ENCODE measurements at places on chromosomes 2 and 18.

DNA sequence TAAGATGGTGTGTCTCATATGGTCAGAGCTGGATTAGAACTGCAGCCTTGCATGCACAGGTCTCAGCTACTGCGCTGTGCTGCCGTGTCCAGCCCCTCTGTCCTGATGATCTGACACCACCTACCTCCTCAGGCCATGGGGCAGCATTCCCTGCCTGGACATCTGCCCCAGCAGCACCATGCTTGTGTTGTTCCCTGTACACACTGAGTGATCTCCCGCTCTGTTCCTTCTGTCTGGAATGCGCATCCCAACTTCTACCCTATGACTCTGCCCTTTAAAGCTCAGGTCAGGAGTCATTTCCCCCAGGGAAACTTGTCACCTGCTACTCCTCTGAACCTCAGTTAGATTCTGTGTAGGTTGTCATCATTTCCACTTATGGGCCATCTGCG lies 157.4 kb upstream of the TTC39C start:
- no peaks in the 10 kb centered on the region for H3K27me3 ChIP-seq
- no peak overlapping the region for H3K4me3 ChIP-seq
- H3K27ac ChIP-seq: no peak overlapping the region
- H3K4me1 ChIP-seq: no peaks in the 10 kb centered on the region

- H3K36me3 ChIP-seq: no peaks in the 10 kb centered on the region
- H3K4me1 ChIP-seq: peaks cover 3% of the 10 kb centered on the region
- no peak overlapping the region for H3K27ac ChIP-seq
- DNase-seq: no peak
- no peaks in the 10 kb centered on the region for H3K27me3 ChIP-seq
- no peak overlapping the region for H3K4me3 ChIP-seq
Measured at GRCh38 chr2:119536211-119536610, 8.0 kb upstream of the CFAP221 start.

DNA sequence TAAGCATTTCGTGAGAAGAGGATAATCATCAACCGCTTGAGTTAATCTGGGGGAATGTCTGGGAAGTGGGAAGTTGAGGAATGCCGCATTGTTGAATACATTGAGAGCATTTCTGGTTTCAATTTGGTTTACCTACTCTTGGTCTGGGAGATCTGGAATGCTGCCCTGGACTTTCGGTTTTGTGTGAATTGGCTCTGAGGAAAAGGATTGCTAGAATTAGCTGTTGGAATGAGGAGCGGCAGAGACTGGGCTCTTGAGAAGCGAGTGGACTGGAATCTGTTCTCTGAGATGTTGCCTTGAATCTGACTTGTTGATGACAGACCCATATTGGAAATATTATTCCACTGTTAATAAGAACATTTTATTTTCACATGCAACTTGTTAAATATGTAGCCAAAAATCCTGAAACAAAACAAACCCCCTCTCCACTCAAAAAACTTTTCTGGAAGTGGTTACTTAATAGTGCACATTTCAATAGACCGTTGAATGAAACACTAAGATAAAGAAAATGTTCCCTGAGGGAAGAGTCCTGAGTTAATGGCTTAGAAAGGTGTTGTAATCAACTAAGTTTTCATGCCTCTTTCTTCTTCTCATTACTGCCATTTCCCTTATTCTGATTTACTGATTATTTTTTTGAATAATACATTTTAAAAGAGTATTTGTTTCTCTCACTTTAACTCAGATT lies 50.8 kb downstream of the PTPRM start:
- peaks cover 8% of the 10 kb centered on the region for H3K4me1 ChIP-seq
- DNase-seq: peak; percentile 74
- H3K27me3 ChIP-seq: no peaks in the 10 kb centered on the region
- H3K27ac ChIP-seq: no peak overlapping the region

DNA sequence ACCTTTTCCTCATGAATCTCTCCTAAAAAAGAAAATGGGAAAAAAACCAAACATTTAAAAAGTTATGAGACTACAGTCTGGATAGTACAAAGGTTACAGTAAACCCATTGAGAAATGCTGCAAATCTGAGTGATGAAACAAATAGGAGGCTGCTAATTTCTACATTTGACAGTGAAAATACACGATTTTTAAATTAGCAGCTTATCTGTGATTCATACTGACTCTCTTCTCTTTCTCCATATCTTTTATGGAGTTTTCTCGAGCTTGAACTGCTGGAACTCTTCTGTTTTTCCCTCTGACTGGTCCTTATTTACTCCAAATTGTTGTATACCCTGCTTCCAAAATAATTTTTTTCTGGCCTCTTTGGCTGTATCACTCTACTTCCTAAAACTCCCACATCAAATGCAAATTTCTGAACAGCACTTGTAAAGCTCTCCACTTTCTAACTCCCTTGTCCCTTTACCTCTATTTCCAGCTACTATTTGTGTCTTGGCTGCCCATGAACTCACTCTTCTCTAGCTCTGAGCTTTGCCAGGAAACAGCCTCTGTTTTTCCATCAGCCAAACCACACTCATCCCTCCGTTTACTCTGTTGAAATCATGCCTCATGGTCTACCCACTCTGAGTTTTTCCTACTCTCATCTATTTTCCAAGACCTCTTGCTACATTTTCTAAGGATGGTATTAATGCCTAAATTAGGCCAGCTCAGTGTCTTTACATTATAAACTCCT lies 73.7 kb downstream of the RBMS1 start:
- H3K4me1 ChIP-seq: no peaks in the 10 kb centered on the region
- H3K4me3 ChIP-seq: no peak overlapping the region
- no peak for DNase-seq
- no peak overlapping the region for H3K27ac ChIP-seq
- no peaks in the 10 kb centered on the region for H3K36me3 ChIP-seq

GRCh38 chr2:166491461-166491860 lies 2.6 kb downstream of the SCN7A start:
- no peak overlapping the region for H3K27ac ChIP-seq
- no peak overlapping the region for H3K4me3 ChIP-seq
- H3K27me3 ChIP-seq: no peaks in the 10 kb centered on the region

GRCh38 chr18:79986726-79987125 lies 1.6 kb downstream of the TXNL4A start:
- no peak for DNase-seq
- H3K36me3 ChIP-seq: no peaks in the 10 kb centered on the region
- no peak overlapping the region for H3K4me3 ChIP-seq
- no peaks in the 10 kb centered on the region for H3K4me1 ChIP-seq

DNA sequence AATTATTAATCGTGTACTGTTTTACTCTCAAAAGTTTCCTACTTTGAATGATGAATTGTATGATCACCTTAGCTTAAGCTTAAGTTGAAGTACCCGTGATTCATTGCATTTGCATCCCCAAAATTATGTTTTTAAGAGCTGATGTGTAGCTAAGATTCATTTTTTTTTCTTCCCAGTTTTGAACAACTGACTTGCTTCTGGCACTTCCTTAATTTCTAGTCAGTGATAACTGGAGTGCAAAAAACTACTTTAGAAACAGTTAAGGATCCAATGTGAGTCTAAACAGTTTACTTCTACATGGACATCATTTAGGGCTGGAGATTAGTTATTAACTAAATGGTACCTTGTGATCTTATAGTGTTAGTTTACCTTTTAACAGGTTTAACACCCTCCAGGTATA lies 124.0 kb upstream of the CAVIN2 start:
- H3K4me3 ChIP-seq: no peak overlapping the region
- DNase-seq: no peak
- no peak overlapping the region for H3K27ac ChIP-seq
- H3K27me3 ChIP-seq: no peaks in the 10 kb centered on the region
- no peaks in the 10 kb centered on the region for H3K36me3 ChIP-seq

- H3K36me3 ChIP-seq: no peaks in the 10 kb centered on the region
- H3K27ac ChIP-seq: no peak overlapping the region
- H3K4me3 ChIP-seq: no peak overlapping the region
- H3K27me3 ChIP-seq: no peaks in the 10 kb centered on the region
- H3K4me1 ChIP-seq: peaks cover 6% of the 10 kb centered on the region
Measured at GRCh38 chr18:23279931-23280330, 144.6 kb downstream of the CABLES1 start.

GRCh38 chr2:117481608-117482007 lies 332.9 kb upstream of the DDX18 start:
- H3K27me3 ChIP-seq: no peaks in the 10 kb centered on the region
- H3K36me3 ChIP-seq: no peaks in the 10 kb centered on the region
- no peaks in the 10 kb centered on the region for H3K4me1 ChIP-seq
- H3K27ac ChIP-seq: no peak overlapping the region

GRCh38 chr2:69375494-69376353 lies 11.3 kb downstream of the GFPT1 start:
- no peak overlapping the region for H3K4me3 ChIP-seq
- H3K4me1 ChIP-seq: no peaks in the 10 kb centered on the region
- no peaks in the 10 kb centered on the region for H3K27me3 ChIP-seq
- DNase-seq: peak; percentile 63
- H3K27ac ChIP-seq: no peak overlapping the region

DNA sequence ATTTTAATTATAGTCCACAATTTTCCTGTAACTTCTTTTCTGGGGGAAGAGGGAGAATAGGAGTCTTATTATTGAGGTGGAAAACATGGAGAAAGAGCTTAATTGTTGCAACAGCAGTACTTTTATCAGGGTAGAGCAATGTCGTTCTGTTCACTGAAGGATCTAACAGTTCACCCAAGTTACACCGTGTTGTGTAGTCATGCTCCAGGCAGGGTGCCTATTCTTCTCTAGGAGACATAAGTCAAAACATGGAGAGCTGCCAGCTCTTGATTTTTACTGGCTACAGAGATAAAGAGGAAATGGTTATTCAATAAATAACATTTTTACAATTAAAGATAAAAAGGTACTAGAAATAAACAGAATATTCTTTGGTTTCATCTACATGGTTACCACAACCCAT lies 594.3 kb upstream of the NETO1 start:
- H3K4me1 ChIP-seq: no peaks in the 10 kb centered on the region
- no peaks in the 10 kb centered on the region for H3K27me3 ChIP-seq
- DNase-seq: no peak
- H3K36me3 ChIP-seq: no peaks in the 10 kb centered on the region
- H3K4me3 ChIP-seq: no peak overlapping the region

DNA sequence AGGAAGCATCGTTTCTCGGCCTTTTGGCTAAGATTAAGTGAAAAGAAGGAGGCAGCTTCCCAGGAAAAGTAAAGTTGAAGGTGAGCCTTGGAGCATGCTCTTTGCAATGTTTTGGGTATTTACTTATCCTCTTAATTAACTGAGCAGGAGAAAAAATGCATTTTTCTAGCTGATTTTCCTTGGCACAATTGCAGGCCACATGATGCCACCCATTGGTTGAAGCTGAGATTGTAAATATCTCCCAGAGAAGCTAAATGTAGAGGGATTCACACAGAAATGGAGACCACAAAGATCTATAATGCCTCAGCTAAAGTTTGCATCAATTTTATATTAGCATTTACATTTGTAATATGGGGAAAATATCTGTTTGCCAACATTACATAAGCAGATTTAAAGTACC lies 294.1 kb downstream of the KCNS3 start:
- no peak overlapping the region for H3K4me3 ChIP-seq
- H3K27me3 ChIP-seq: no peaks in the 10 kb centered on the region
- H3K36me3 ChIP-seq: no peaks in the 10 kb centered on the region
- H3K4me1 ChIP-seq: peaks cover 5% of the 10 kb centered on the region

DNA sequence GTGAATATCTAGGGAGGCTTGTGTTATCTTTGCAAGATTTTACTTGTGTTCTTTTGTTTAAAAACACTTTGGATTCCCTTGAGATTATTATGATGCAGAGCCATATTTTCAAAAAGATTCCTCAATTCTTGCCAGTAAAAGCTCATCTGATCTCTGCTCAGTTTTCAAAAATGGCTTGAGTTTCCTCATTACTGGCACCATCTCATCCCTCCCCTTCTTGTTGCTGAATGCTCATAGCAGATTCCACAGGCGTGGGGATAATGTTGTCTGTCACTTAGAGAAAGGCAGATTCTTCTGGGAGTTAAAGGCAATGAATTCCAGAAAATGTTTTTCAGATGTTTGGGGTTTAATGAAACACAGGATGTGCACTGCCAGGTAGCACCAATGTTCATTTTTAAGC lies 170.4 kb upstream of the TANK start:
- H3K27ac ChIP-seq: no peak overlapping the region
- H3K36me3 ChIP-seq: no peaks in the 10 kb centered on the region
- no peaks in the 10 kb centered on the region for H3K27me3 ChIP-seq
- DNase-seq: no peak

- H3K4me1 ChIP-seq: peaks cover 2% of the 10 kb centered on the region
- H3K27me3 ChIP-seq: no peaks in the 10 kb centered on the region
- DNase-seq: no peak
- H3K4me3 ChIP-seq: no peak overlapping the region
- H3K36me3 ChIP-seq: no peaks in the 10 kb centered on the region
- H3K27ac ChIP-seq: no peak overlapping the region
Measured at GRCh38 chr2:40435426-40436092, 16.3 kb downstream of the SLC8A1 start.

- no peaks in the 10 kb centered on the region for H3K4me1 ChIP-seq
- no peak overlapping the region for H3K27ac ChIP-seq
- no peak overlapping the region for H3K4me3 ChIP-seq
- H3K36me3 ChIP-seq: no peaks in the 10 kb centered on the region
Measured at GRCh38 chr2:18611604-18612003, 22.2 kb upstream of the NT5C1B start.

DNA sequence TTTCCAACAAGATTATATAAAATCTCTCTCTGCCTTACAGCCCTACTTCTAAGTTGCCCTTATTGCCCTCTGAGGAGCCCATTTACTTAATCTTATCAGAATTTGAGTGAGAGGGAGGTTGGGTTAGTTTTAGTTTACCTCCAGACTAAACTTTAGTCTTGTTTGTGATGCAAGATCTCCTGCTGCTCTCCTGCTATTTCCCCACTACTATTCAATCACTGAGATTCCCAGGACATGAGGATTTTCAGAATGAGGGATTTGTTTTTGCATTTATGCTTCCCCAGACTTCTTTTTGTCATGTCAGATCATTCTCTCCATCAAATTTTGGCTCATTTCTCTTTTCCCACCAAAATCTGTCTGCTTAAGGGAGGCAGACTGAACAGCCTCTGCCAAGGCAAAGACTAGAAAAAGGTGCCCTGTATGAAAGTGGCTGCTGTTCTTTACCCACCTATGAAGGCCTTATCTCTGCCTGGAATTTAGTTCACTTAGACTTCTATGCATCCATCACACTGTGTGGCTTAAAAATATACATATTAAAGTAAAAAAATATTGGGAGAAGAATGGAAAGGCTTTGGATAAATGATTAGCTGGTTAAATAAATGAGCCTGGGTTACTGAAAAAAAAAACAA lies 401.3 kb downstream of the PID1 start:
- no peak overlapping the region for H3K4me3 ChIP-seq
- no peaks in the 10 kb centered on the region for H3K36me3 ChIP-seq
- peak; percentile 22 for DNase-seq
- no peak overlapping the region for H3K27ac ChIP-seq

- H3K36me3 ChIP-seq: no peaks in the 10 kb centered on the region
- H3K4me1 ChIP-seq: no peaks in the 10 kb centered on the region
- no peaks in the 10 kb centered on the region for H3K27me3 ChIP-seq
- no peak overlapping the region for H3K27ac ChIP-seq
- peak; percentile 72 for DNase-seq
Measured at GRCh38 chr2:108396845-108397244, 19.1 kb downstream of the SULT1C4 start.

GRCh38 chr18:939958-940357 lies 35.3 kb downstream of the ADCYAP1 start:
- no peaks in the 10 kb centered on the region for H3K27me3 ChIP-seq
- no peaks in the 10 kb centered on the region for H3K4me1 ChIP-seq
- peak; percentile 16 for DNase-seq
- no peak overlapping the region for H3K27ac ChIP-seq
- H3K36me3 ChIP-seq: no peaks in the 10 kb centered on the region

Data from mesendoderm (in vitro differentiated cells).